Hepatic stellate cell (primary cell): ENCODE measurements at places on chromosomes 16 and 17.

DNA sequence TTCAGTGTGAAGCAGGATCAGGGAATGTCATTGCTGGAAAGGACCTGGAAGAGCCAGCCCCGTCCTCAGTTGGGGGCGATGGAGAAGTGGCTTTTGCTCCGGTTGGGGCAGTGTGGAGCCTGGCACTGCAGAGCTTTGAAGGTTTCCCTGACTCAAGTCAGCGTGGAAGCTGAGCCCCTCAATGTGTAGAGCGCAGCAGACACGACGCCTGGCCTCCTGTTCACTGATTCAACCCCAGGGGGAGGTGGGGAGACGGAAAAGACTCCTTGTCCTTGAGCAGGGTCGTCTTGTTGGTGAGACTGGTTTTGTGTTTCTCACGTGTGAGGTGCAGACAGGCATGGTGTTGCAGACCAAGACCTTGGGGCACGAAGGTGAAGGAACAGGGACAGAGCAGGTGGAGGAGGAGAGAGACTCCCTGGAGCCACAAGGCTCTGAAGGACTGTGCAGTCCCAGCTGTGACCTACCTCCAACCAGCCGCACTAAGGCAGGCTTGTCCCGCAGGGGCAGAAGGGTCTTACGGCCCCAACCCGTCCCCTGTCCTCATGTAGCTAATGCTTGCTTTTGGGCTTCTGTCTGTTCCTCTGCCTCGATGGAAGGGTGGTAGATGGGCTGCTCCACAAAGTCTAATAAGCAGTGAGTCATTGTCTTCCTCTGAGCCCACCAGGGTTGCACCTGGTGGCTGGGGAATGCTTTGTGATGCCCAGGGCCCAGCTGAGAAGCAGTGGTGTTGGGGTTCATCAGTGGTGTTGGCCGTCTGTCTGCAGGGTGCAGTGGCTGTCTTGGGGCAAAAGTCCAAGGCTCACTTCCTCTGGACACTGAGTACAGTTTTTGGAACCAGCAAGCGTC is 47.8 kb downstream of the MPRIP start:
- no peak for DNase-seq

DNA sequence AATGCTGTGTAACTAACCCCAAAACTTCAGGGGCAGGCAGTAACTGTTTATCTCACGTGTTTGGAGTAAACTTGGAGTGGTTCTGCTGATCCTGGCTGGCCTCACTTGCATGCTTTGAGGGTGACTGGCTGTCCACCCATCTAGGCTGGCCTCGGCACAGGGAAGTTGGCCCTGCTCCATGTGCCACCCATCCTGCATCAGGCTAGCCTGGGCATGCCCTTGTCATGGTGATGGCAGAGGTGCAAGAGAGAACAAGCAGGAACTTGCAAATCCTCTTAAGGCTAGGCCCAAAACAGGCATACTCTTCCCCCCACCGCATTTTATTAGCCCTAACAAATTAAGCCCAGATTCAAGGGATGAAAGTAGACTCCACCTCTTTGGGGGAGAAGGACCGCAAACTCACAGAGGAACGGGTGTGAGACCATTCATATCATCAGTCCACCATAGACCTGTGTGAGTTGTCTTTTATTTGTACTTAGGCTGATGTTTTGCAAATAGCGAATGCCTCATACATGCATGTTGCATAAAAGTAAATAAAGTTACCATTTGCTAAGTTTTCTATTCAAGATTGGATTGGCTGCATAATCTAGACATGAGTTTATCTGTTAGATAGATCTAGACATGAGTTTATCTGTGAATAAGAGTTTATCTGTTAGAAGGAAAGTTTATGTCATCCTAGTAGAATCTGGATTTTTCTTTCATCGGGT is 221.0 kb downstream of the CCDC182 start:
- DNase-seq, result peak; percentile 34

- DNase-seq, result no peak
Observed at GRCh38 chr17:58577696-58578095, 63.3 kb upstream of the MTMR4 start.

- DNase-seq, result no peak
Observed at GRCh38 chr17:80780381-80781198, 211.1 kb upstream of the CHMP6 start.

DNA sequence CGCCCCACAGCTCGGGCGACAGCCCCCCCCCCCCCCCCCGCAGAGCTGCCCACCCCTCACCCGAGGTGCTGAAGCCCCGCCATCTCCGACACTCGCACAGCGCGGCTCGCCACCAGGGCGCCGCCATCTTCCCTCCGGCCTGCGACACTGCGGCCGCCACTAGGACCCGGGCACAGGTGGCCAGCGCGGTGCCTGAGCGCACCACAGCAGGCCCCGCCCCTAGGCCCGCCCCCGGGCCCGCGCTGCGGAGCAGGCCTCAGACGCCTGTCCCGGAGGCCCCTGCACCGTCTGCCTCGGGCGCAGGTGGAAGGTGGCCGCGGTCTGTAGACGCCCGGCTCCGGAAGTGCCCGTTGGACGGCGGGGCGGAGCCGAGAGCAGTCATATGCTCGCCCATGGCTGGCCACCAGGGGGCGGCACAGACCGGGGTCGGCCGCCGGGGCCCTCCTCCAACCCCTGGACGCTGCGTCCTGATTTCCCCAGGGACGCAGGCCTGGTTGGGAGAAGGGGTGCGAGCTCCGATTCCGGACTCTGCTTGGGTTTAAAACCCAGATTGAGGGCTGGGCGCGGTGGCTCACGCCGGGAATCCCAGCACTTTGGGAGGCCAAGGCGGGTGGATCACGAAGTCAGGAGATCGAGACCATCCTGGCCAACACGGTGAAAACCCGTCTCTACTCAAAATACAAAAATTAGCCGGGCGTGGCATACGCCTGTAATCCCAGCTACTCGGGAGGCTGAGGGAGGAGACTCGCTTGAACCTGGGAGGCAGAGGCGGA is at the start of gene MRPL38:
Gene MRPL38 (minus strand): TSS at position 136 of the 773 bp plus-strand sequence. CDS start 9 bp downstream, at position 127.
- DNase-seq, result peak; percentile 97

- DNase-seq, result no peak
Observed at GRCh38 chr16:28839899-28840298, 6.2 kb downstream of the TUFM start.

GRCh38 chr17:17745476-17746455 is 64.5 kb downstream of the RAI1 start:
- no peak for DNase-seq

- DNase-seq, result no peak
Observed at GRCh38 chr16:22372882-22373661, 1.3 kb downstream of the CDR2 start.

GRCh38 chr16:81654346-81654745 is 124.7 kb upstream of the PLCG2 start:
- DNase-seq, result peak; percentile 36

- no peak for DNase-seq
Observed at GRCh38 chr17:7831233-7831632, 2.8 kb upstream of the KDM6B start.

DNA sequence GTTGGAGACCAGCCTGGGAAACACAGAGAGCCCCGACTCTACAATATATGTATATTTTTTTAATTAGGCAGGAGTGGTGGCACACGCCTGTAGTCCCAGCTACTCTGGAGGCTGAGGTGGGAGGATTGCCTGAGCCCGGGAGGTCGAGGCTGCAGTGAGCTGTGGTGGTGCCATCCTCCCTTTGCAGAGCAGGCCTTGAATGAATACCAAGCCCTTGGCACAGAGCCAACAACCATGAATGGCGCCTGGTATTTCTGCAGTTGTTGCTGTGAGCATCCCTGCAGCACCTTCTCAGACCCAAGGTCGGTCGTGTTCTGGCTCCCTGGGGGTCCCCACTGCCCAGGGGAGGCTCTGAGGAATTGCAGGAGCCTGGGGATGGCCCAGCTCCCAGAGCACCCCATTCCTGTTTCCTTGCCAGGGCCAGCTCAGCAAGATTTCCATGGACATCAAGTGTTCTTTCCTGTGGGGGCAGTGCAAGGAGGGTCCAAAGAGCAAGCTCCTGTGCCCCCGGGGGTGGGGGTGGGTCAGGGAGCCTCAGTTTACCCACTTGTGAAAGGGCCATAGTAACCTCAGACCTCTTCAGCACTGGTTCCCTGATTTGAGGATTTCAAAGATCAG is 25.6 kb upstream of the RMI2 start:
- DNase-seq, result no peak

- no peak for DNase-seq
Observed at GRCh38 chr16:31025339-31025738, 8.0 kb upstream of the STX4 start.

DNA sequence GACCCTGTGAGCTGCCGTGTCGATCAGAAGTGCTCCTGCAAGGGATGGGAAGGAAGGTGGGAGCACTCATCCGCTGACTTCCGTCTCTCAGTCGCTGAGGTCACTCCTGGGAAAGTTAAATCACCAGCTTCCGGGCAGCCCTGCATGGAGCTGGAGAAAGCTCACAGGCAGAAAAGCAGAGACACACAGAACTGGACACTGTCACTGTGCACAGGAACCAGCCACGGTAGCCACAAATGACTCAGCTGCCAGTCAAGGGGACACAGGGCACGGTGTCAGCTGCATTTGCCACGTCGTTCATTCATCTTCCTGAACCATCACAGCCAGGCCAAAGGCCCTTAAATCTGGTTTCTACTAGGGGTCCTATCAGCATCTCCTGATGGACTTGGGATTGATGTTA is 226.4 kb upstream of the PSMD7 start:
- no peak for DNase-seq

- DNase-seq, result no peak
Observed at GRCh38 chr16:67326472-67327309, at the start of the genes KCTD19 and LRRC36. TSS of gene KCTD19 (minus strand) at chr16:67326741. CDS start at chr16:67326707, 34 bp downstream. TSS of gene LRRC36 (plus strand) at chr16:67326815. CDS start at chr16:67326863, 48 bp downstream.

- no peak for DNase-seq
Observed at GRCh38 chr17:79696610-79696982, 34.1 kb upstream of the ENPP7 start.

GRCh38 chr16:89002851-89003830 is 26.1 kb upstream of the CBFA2T3 start:
- no peak for DNase-seq

GRCh38 chr16:83517398-83517797 is 290.4 kb upstream of the HSBP1 start:
- no peak for DNase-seq

- no peak for DNase-seq
Observed at GRCh38 chr16:13070268-13070667, 168.9 kb downstream of the SHISA9 start.

GRCh38 chr17:78127239-78127887 is 1.2 kb downstream of the TMC6 start:
- DNase-seq, result peak; percentile 51

GRCh38 chr16:58518083-58518979 is 3.0 kb downstream of the SETD6 start:
- no peak for DNase-seq

GRCh38 chr16:24775455-24775854 is 46.0 kb downstream of the TNRC6A start:
- DNase-seq, result no peak

DNA sequence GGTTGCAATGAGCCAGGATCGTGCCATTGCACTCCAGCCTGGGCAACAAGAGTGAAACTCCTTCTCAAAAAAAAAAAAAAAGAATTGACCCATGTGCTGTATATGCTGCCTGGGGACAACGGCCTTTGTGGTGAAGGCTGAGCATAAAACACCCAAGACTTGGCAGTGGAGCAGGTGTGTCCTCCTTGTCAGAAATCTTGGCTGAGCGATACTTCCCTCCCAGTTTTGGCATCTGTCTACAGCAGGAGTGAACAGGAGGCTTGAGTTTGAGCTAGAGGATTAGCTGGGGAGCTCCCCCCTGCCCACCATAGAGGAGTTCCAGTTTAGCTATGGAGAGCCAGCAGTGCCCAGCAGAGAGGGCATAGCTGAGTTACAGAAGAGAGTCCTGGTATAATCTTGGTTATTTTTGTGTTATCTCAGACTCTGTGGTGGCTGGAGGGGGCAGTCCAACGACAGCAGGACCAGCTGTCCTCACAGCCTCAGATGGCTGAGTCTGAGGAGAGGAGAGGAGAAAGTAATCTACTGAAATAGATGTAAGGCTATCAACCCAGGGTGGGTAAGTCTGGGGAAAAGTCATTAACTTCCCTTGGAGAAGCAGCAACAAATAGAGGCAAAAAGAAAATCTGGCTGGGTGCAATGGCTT is 18.4 kb downstream of the SP2 start:
- no peak for DNase-seq

DNA sequence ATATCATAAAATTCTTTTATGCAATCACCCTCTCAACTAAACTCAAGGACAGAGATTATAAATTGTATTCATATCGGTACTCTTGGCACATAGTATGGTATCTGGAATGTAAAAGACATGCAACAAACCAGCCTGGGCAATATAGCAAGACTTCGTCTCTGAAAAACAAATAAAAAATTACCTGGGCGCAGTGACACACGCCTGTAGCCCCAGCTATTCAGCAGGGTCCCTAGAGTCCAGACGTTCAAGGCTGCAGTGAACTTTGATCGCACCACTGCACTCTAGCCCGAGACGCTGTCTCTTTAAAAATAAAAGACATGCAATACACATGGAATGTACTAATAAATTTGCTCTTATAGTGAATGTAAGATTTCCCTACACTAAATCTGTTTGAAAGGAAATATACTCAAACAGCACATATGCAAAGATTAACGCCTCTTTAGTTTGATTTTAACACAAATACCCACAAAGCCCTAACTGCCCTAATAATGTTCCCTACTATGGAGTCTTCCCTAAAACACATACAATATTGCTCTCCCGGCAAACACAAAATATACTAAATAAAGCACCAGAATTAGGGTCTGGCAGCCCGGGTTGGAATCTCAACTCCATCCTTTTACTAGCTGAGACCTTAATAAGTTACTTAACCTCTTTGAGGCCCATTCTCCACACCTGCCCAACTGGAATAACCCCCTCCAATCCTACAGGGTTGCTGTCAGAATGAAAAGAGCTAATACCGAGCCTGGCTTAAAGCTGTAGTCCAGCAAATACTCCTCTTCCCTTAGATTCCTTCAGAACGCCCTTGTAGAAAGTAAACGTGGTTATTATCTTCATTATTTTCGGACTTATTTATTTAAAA is 1.2 kb downstream of the ABCA5 start:
- peak; percentile 9 for DNase-seq

DNA sequence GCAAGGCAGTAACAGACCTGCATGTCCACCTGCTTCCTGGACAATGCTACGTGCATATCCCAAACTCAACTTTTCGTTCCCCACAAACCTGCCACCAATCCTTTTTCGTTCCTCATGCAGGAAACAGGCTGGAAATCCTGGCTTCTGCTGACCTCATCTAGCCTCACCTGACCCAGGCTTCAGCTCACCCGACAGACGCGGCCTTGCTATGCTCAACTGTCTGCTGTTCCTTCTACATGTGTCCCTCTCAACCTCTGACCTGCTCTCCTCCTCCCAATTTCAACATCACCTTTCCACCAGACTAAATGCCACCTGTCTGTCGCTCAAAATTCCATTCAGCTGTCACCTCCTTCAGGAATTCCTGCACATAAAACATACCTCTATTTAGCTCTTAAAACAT is 44.5 kb downstream of the XPO6 start:
- no peak for DNase-seq
